Stimulated activated CD8-positive, alpha-beta memory T cell treated with anti-CD3 and anti-CD28 coated beads, Interleukin-2, amount 100 ng/mL, for 1 hour (primary cell): ENCODE measurements at places on chromosomes 11 and 22.

DNA sequence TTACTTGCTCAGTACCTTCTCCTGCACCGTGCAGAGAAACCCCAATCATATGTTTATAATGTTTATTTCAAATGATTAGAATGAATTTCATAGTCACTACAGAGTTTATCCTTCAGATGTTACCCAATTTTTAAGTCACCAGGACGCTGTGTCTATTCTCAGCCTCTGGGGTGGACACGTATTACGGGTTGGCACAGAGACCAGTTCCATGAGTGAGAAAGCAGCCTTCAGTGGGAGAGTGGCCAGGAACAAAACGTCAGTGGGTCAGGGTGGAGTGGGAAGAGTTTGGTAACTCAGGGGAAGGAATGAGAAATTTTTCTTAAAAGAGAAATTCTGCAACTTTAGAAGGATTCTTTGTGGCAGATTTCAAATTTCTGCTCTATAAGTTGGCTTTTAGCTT, 77.1 kb upstream of the MTMR2 start:
- no peak for DNase-seq

DNA sequence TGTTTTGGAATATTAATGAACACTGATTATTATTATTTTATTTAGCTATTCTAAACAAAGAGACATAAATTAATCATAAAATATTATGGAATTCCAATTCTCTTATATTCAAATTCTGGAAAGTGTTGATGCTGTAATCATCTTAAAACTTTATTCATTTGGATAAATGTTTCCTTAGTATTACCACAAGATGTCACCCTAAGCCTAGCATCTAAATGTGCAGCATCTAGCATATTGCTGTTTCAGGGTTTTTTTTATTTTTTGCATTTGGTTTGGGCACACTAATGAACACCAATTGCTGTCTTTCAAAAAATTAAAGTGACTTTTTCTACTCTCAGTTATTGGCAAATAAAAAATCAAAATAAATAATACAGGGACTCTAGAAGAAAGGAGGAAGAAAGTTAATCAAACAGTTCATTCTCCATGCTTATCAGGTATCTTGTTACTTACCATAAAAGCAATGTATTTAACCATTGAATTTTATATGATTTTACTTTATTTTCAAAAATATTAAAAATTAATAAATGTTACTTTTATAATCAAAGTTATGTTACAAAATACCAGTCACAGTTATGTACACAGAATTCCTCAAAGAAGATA, 31.8 kb downstream of the DLG2 start:
- no peak for DNase-seq

DNA sequence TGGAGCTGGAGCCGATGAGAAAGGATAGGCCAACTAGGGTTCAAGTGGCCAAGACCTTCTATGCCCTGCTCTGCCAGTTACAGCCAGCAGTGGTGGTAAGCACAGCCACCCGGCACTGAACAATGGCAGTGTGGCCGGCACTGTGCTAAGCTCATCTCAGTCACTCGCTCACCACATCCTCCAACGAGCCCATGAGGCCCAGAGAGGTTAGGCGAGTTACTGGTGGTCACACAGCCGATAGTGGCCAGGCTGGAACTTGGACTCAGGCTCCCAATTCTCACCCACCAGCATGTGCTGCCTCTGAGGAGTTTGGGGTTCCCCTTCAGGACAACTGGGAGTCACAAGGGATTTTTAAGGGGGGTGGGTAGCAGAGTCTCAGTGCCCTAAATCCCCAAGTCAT, 66.4 kb downstream of the IGLL1 start:
- DNase-seq, result no peak

DNA sequence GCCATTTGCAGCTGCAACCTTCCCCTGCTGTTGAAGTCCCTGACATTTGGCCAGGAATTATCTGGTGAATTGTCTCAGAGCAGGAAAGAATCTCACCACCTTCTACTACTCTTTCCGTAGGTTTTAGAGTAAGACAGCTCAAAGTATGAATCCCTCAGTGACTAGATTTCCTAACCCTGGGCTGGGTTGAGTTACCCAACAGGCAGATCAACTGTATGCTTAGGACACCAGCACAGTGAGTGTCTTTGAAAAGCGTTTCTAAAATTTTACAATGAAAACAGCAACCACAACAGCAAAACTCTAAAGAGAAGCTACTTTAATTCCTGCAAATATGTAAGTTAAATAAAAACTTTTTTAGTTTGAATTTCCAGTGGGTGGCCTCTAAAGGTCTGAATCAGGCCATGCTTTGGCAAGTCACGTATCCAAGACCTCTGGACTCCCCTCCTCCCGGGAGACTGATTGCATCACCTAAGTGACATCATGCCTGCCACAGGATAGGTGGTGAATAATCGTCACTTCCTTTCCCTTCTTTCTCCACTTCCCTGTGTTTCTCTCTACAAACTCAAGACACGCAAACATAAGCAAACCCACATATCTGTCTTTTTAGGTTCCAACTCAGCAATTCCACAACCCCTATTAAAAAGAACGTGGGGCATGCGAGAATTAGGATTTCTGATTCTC, 7.8 kb downstream of the OR8B12 start:
- DNase-seq, result no peak

- no peak for DNase-seq
Measured at GRCh38 chr11:27605422-27605821, 94.8 kb downstream of the BDNF start.

DNA sequence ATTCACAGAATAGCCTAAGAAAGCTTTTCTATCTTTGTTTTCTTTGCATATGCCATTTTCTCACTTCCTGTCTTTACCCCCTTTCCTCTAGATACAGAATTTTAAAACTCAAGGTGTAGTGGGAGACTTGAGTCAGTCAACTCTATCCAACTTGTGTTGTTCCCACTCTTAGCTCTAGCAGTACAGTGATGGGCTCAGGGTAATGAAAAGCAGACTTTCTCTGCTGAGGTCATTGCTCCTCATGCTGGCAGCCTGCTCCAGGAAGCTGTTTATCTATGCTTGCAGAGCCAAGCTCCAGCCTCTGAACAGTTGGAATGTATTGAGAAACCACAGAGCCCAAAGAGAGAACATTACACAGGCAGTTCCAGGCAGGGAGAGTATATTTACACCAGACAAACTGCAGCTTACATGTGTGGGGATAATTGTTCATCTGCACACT, 68.1 kb downstream of the CSTPP1 start:
- no peak for DNase-seq

DNA sequence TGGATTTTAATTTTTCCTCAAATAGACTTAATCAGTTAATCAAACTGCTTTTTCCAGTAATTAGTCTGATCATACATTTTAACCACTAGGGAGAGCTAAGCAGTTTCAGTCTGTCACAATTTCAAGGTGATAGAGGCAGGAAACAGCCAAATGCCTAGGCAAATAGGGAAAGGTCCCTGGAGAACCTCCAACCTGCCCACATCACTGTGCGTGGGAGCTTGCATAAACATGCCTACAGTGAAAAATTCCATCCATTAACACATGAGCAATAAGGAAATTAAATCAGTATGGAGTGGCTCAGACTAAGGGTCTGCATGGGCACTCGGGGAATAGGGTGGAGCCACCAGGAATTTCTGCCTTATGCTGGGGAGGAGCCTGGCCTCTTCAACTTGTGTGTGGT, 74.6 kb downstream of the AASDHPPT start:
- no peak for DNase-seq

DNA sequence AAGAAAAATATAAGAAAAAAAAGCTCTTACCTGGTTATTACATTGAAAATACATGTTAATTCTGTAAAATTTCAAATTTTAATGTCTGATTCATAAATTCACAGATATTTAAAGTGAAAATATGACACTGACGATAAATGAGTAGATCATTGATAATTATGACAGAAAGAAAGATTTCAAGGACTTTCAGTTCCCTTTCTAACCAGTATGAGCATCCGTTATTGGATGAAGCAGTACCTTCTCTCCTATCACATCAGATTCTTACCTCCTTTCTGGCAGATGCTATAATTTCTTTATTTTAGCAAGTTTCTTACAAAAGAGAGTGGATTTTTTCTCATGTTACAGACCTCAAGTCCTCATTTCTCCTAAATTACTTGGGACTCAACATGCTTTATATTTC, 847.3 kb downstream of the JRKL start:
- no peak for DNase-seq

- no peak for DNase-seq
Measured at GRCh38 chr11:86453290-86454030, 78.8 kb downstream of the CCDC81 start.

- DNase-seq, result no peak
Measured at GRCh38 chr11:89540826-89541225, 49.7 kb upstream of the NOX4 start.

DNA sequence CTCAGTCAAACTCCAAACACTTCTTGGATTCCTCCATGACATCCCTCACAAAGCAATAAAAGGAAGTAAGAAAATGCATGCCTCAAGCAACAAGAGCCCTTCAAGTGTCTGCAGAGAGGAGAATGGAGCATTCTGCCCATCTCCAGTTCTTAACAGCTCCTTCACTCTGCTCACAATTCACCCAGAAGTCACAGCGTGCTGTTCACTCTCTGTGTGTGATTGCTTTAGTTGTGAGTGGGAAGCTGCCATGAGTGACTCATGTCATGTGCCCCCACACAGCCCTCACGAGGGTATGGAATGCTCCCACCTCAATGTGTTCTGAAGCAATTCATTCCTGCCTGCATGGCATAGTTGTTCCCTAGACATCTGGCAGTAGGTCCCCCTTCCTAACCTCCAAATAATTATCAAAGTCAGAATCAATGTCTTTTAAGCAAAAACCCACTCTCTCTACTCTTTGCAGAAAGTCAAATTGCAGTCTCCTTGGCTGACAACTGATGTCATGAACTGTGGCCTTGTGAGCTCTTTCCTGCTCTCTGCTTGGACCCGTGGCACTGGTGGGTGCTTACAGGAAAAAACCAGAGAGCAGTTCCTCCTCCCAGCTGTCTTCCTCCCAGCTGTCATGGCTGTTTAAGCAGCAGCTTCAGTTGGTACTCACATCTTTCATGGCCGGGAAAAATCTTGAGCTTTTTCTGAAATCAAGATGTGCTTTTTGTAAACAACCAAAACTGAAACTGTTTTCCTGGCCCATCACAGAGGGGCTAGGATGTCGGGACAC, 112.1 kb upstream of the SPON1 start:
- no peak for DNase-seq
